ENCODE measurements at places on chromosomes 7 and 10.

DNA sequence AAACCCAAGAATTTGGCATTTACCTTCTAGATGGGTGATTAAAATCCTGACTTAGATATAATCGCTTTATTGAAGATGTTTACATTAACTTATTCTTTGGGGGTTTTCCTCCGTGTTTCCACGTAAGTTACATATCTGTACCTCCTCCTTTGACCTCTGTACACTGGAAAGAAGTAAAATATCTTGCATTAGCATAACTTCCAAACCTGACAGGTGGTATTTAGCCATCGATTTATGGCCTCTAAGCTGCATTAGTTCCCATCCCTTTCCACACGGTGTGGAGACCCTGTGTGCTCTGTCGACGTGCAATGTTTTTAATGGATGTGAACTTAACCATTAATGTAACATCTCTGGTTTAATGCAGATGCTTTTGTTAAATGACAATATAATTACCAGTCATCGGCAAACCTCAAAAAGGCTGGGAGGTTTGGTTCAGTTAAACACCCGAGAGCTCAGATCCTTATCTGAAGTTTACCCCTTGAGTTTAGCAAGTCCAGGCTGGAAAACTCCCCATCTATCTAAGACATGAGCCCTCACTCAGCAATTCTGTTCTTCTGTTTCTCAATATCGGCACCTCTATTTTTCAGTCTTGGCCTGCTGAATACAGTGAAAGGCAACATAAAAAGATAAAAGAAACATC lies 295.2 kb downstream of the GATA3 start:
- DNase-seq, result no peak

- DNase-seq, result no peak
Measured at GRCh38 chr10:91104193-91105041, 116.0 kb upstream of the PCGF5 start.

- DNase-seq, result no peak
Measured at GRCh38 chr7:152086513-152086912, 61.0 kb downstream of the GALNT11 start.

GRCh38 chr10:124648131-124648475 lies 96.1 kb downstream of the FAM53B start:
- no peak for DNase-seq

GRCh38 chr7:954330-955238 lies at the start of gene ADAP1:
ADAP1 (minus strand) TSS chr7:954680; CDS start chr7:954477, 203 bp downstream.
- DNase-seq, result peak; percentile 58

- DNase-seq, result no peak
Measured at GRCh38 chr10:77899080-77899477, 27.5 kb downstream of the DLG5 start.

GRCh38 chr10:63477927-63478326 lies 12.2 kb upstream of the JMJD1C start:
- no peak for DNase-seq

DNA sequence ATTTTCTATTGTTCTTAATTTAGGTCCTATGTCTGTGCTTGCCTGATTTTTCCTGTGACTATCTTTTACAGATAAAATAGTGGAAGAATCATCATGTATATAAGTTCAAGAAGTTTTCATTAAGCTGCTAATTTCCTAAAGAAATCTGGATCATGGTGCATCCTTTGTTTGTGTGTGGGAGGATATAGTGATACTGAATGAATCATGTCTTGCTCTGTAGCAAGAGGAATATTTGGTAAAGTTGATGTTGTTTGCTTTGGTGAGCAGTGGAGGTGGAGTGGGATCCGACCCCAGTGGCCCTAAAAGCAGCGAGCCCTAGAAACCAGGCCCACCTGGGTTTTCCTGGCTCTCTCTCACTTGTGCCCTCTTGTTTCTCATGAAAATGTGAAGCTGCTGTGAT lies 83.7 kb downstream of the CCNY start:
- no peak for DNase-seq

- DNase-seq, result no peak
Measured at GRCh38 chr10:45502458-45502857, 128.4 kb downstream of the ALOX5 start.

- DNase-seq, result no peak
Measured at GRCh38 chr7:104367926-104368325, 39.5 kb downstream of the LHFPL3 start.

- no peak for DNase-seq
Measured at GRCh38 chr10:10538326-10538725, 479.3 kb upstream of the CELF2 start.

GRCh38 chr7:3200504-3200903 lies 100.5 kb upstream of the SDK1 start:
- peak; percentile 8 for DNase-seq

DNA sequence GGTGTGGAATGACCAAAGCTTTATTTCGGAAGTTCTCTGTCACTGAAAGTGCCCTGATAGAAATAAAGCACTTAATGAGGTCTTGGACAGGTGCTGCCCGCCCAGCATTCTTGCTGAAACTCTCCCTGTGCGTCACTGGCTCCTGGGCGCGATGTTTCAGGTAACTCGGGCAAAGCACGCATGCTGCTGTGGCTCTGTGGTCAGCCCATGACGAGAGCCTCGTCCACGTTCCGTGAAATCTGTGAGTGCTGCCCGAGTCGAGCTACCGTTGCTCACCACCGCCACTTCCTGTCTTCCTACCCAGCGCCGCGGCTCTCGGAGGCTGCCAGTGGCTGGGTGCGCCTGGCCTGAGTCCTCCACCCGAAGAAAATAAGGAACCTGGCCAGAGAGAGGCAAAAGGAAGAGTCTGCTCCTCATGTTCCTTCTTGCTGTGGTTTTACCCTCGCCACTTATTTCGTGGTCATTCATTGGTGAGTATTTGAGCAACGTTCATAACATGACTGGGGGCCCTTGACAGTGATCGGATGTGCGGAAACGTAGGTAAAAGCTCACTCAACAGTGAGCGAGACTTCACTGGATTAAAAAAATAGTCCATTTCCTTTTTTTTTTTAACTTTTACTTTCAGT lies 95.5 kb downstream of the MAP3K8 start:
- peak; percentile 74 for DNase-seq

DNA sequence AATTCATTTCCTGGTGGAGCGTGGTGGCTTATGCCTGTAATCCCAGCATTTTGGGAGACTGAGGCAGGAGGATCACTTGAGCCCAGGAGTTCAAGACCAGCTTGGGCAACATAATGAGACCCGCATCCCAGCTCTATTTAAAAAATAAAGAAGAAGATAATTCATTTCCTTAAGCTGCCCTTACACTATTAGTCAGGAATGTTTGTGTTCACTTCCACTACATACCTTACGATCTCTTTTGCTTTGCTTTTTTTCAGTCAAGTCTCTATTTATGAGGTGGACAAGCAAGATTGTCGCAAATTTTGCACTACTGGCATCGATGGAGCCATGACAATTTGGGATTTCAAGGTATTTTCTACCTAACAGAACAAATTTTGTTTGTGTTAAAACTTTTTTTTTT lies 11.2 kb upstream of the ARPC1B start:
- DNase-seq, result no peak
